Stimulated activated CD8-positive, alpha-beta memory T cell treated with anti-CD3 and anti-CD28 coated beads, Interleukin-15, amount 100 ng/mL, for 24 hours (primary cell): ENCODE measurements at places on chromosomes 11 and 22.

- no peak for DNase-seq
Measured at GRCh38 chr11:13318498-13319295, 41.1 kb downstream of the BMAL1 start.

DNA sequence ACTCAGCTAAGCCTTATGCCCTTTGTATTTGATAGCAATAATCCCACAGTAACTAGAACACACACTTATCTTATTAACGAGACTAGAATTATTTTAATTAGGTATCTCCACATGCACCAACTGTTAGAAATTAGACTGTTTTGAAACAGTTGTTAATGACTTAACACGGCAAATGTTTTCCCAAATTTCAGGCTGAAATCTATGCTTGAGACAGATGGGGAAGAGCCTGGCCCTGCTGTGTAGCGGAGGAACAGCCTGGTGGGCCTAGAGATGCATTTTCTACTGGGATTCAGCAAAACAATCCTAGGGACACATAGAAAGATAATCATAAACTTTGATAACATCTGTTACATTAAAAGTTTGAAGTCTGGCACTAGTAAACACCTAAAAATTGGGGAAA is 273.4 kb downstream of the TTC28 start:
- no peak for DNase-seq

DNA sequence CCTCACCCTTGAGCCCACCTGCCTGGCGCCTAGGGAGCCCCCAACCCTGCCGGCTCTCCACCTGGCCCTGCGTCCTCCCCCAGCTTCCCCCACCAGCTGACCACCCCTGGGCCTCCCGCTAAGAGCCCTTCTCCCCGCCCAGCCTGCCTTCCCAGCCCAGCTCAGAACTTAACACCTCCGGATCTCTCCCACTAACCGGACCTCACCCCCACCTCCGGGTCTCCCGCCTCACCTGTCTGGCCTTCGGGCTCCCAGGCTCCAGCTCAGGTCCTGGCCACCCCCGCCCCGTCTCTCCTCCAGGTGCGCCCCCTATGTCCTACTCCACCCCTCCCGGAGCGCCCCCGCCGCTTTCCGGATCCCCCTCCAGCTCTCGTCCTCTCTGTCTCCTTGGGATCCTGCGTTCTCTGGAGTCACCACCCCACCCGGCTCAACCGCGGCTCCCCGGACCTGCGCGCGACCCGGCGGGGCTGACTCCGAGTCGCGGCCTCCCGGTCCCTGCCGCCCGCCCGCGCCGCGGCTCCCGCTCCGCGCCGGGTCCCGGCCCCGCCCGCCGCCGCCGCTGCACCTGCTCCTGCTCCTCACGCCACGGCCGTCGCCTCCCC is at the start of gene KCNJ11:
KCNJ11 (minus strand) TSS at position 51 of the 602 bp plus-strand sequence. CDS start 568 bp downstream, outside the sequence.
- DNase-seq, result no peak

GRCh38 chr11:68120273-68121066 is 718 bp downstream of the CHKA start:
- no peak for DNase-seq
